ENCODE measurements at places on chromosomes 1 and 21. TPM values are rescaled to one million over a fixed set of nuclear protein-coding genes. Genes with fewer than 3 reads are reported as not detected.

Gene ACTL8
- total RNA-seq: not detected

Gene RGL1
- 58.3 TPM for total RNA-seq

Gene PKLR
- total RNA-seq: 1.0 TPM

Gene OMA1
- 71.8 TPM for total RNA-seq

Gene PHF13
- total RNA-seq: 25.0 TPM

Gene ASH1L
- 88.0 TPM for total RNA-seq

Gene SCAMP3
- 33.2 TPM for total RNA-seq

Gene EPS8L3
- not detected for total RNA-seq

Gene OR2T33
- not detected for total RNA-seq

Gene TMEM82
- total RNA-seq: not detected

Gene AMIGO1
- 13.3 TPM for total RNA-seq

Gene DCLRE1B
- 5.2 TPM for total RNA-seq

Gene S100A11
- 13.1 TPM for total RNA-seq

Gene PIGP
- total RNA-seq: 11.1 TPM

Gene OLFML2B
- total RNA-seq: 52.4 TPM

Gene SGIP1
- 108 TPM for total RNA-seq

Gene ZFYVE9
- total RNA-seq: 76.0 TPM

Gene PGLYRP4
- total RNA-seq: 0.27 TPM
